ENCODE measurements at places on chromosomes 2 and 18. TPM values are rescaled to one million over a fixed set of nuclear protein-coding genes. Genes with fewer than 3 reads are reported as not detected.

GRCh38 chr2:227677928-227678327 is 11.3 kb downstream of the SCYGR5 start:
- no peak overlapping the region for H3K4me3 ChIP-seq
- H3K27me3 ChIP-seq, result no peaks in the 10 kb centered on the region
- H3K4me1 ChIP-seq, result no peaks in the 10 kb centered on the region
- H3K36me3 ChIP-seq, result no peaks in the 10 kb centered on the region

DNA sequence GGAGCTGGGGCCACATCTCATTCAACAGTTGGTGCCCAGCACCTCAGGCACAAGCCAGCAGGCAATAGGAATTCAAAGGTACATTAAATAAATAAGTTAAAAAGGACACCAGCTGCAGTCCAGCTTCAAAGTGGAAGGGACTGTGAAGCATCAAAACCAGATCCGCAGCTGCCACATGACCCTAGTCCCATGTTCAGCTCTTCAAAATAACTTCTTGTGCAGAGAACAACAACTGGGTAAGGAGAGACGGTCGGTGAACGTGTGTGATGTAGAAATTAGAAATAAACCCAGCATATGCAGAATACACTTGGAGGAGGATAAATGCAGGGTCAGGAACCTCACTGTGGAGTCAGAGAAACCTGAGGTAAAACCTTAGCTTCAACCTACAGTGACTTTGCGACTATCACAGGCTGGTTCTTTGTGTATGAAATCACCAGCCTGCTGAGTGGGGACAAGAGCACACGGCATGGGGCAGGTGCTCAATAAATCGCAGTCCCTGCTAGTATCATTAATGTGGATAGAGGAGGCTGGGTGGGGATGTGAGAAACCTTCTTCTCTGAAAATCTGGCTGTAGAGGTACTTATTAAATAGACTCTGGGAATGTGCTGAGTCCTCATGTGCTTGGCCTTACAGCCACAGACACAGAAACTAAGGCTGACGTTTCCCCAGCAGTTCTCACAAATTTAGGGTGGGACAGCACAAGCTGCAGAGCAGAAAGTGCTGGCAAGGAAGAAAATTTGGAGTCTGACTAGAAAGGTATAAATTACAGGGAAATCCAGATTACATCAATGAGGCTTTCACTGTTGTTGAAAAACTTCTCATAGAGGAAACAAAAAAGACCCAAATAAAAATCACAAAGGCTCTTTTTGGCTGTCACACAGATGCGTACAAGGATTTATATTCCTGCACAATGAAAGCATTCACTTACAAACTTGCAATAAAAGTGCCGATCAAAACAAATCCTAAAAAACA is 20.7 kb downstream of the FBXO15 start:
- no peak overlapping the region for H3K27ac ChIP-seq
- H3K4me3 ChIP-seq, result no peak overlapping the region
- H3K36me3 ChIP-seq, result no peaks in the 10 kb centered on the region
- H3K27me3 ChIP-seq, result no peaks in the 10 kb centered on the region
- DNase-seq, result no peak

Gene UGT1A4
- total RNA-seq, result not detected

GRCh38 chr2:234399451-234400246 is 97.2 kb downstream of the ARL4C start:
- peaks cover 10% of the 10 kb centered on the region for H3K27me3 ChIP-seq

Gene HOXD13
- not detected for total RNA-seq

DNA sequence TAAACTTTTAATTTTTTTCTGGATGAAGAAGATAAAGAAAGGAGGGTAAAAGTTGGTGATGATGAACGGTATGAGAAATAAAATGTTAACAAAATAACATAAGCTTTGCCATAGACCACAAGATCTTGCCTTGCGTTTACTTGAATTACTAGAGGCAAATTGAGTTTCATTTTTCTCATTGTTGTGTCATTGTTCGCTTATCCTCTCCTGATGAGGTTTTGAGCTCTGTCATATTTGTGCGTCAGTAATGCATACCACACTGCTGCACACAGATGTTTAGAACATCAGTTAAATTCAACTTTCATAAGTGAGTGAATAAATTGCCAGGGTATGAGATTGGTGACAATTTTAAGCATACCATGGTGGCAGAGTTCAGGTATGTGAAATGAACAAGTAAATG is 843.6 kb downstream of the SUCLG1 start:
- no peaks in the 10 kb centered on the region for H3K27me3 ChIP-seq
- no peak overlapping the region for H3K27ac ChIP-seq
- H3K36me3 ChIP-seq, result peaks cover 11% of the 10 kb centered on the region
- DNase-seq, result no peak
- H3K4me1 ChIP-seq, result no peaks in the 10 kb centered on the region
- no peak overlapping the region for H3K4me3 ChIP-seq

GRCh38 chr18:29594493-29594892 is 1417.6 kb upstream of the CDH2 start:
- DNase-seq, result no peak
- H3K36me3 ChIP-seq, result no peaks in the 10 kb centered on the region
- no peaks in the 10 kb centered on the region for H3K27me3 ChIP-seq

- no peaks in the 10 kb centered on the region for H3K4me1 ChIP-seq
- H3K4me3 ChIP-seq, result no peak overlapping the region
- H3K36me3 ChIP-seq, result peaks cover 12% of the 10 kb centered on the region
- H3K27me3 ChIP-seq, result no peaks in the 10 kb centered on the region
- DNase-seq, result no peak
Observed at GRCh38 chr18:42414756-42415454, 459.9 kb downstream of the PIK3C3 start.

DNA sequence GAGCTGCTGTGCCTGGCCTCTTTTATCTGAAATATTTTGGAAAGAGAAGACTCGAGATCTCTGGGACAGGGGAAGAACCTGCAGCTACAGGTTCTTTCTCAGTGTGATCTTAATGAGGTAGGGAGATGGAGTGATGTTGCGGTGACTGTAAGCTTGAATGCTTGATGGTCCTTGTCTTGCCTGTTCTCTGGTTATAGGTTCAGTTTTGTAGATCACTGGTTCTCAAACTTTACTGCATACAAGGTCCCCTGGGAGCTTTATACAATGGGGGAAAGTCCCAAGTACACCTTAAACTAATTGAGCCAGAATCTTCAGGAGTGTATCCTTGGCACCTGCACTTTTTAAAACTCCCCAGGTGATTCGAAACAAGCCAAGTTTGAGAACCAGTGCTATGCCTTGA is 136.7 kb upstream of the CXCR4 start:
- peaks cover 3% of the 10 kb centered on the region for H3K27me3 ChIP-seq
- H3K27ac ChIP-seq, result no peak overlapping the region
- no peaks in the 10 kb centered on the region for H3K4me1 ChIP-seq
- no peak for DNase-seq

- DNase-seq, result no peak
- H3K27me3 ChIP-seq, result peaks cover 4% of the 10 kb centered on the region
- peaks cover 6% of the 10 kb centered on the region for H3K4me1 ChIP-seq
- H3K4me3 ChIP-seq, result no peak overlapping the region
- no peak overlapping the region for H3K27ac ChIP-seq
Observed at GRCh38 chr2:45973426-45973825, 322.0 kb downstream of the PRKCE start.
